KBM-7 (cell line): ENCODE measurements at places on chromosomes 7 and 10.

DNA sequence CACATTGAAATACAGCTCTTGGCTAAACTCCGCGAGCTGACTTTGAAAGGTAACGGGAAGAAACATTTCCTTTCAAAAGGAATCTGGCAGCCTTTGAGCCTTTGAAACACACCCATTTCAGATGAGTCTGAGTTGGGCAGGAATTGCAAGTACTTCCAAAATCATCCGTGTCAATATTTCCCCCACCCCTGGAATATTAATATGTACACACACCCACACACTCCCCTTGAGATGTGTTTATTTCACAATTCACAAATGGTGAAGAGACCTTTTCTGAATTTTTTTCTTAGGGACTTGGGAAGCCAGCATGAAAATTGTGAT, 438.7 kb upstream of the NRP1 start:
- DNase-seq: no peak

DNA sequence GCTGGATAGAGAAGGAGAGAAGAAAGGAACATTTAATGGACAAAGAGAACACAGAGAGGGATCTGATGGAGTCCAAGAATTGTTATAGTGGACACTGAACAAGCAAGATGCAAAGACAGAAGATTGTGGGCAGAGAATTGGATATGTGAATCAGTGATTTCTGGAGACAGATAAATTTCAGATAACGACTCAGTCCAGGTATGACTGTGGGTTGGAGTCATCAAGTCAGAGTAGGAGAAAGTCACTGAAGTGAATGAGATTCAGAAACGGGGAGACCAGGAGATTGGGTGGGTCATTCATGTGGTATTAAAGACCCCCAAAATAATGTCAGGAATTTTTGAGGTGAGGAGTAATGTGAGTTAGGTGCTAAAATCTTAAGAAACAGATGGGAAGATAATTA, 23.0 kb downstream of the ASB4 start:
- DNase-seq: no peak

DNA sequence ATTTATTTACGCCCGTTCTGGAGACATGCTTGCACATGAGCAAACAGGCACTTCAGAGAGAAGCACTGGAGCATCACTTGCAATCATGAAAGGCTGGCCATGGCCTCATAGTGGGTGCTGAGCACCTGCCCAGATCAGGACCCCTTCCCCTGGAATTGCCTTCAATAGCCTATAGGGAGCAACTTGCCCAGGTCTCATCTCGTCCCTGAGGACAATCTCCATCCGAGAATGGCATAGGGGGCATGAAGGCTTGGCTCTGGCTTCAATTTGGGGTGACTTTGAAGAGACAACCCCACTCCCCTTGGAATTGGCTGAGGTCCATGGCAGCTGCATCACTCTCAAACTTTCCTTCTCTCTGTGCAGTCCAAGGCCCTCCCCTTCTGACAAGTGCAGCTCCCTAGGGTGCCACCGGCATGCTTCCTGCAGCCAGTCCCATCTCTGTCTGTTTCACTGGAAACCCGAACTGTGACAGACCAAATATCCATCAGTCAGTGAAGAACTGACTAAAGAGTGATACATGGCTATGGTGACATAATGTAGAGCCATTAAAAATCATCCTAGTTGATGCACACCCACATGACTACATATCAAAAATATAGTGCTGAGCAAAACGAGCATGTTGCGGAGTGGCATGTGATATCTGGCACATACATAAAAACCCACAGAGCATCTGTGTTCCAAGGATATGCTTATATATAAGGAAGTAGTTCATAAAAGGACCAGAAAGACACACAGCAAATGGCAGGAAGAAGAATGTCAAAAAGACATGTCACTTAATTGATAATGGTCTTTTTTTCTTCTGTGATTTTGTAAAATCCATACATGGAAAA, 12.4 kb downstream of the GDF2 start:
- DNase-seq: no peak

DNA sequence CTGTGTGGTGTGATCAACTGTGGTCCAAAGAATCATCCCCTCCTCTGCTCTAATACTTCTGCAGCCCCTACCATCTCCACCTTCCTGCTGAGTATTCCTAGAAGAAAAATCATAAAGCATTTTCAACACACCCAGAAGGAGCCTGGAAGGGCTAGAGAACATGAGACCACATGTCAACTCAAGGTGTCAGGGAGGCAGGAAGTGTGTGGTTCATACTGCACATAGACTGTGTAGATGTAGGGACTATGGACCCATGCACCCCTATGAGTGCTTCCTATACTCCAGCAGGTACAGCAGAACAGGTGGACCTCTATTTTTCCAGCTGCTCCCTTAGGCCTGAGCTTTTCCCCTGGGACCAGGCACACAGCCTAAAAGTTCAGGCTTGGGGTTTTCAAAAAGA, 2.6 kb upstream of the ZNF746 start:
- DNase-seq: no peak

DNA sequence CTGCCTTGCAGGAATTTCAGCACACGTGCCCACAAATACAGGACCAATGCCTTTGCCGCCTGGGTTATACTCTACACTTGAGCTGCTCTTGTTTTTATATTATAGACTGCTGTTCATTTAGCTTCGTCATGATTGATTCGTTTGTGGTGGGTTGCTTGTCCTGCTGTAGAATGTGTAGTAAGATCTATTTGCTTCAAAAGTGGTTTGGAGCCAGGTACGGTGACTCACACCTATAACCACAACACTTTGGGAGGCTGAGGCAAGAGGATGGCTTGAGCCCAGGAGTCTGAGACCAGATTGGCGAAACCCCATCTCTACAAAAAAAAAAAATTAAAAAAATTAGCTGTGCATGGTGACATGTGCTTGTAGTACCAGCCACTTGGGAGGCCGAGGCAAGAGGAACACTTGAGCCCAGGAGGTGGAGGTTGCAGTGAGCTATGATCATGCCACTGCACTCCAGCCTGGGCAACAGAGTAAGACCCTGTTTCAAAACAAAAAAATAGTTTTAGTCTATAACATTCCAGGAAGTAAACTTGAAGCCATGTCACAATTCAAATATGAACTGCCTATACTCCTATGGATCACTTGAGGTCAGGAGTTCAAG, 9.0 kb upstream of the RHBDD2 start:
- DNase-seq: no peak
